ENCODE measurements at places on chromosomes 16 and 17.

DNA sequence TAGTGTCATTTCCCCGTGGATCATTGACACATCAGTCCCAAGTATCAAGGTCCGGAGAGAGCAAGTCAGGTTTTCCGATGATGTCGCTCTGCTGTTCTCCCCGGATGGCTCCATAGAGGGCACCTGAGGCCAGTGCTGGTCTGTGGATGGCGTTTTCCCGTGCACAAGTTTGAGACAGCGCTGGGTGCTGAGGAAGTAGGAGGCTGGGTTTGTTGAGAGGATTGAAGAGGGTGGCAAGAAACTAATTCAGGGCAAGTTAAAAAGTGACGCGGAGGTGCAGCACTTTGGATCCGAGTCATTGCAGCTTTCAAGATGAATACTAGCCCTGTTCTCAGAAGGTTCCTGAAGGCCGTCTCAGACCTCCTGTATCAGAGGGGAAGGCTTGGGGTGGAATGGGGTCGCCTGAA lies 7.7 kb downstream of the NUBP1 start:
- no peak for DNase-seq

DNA sequence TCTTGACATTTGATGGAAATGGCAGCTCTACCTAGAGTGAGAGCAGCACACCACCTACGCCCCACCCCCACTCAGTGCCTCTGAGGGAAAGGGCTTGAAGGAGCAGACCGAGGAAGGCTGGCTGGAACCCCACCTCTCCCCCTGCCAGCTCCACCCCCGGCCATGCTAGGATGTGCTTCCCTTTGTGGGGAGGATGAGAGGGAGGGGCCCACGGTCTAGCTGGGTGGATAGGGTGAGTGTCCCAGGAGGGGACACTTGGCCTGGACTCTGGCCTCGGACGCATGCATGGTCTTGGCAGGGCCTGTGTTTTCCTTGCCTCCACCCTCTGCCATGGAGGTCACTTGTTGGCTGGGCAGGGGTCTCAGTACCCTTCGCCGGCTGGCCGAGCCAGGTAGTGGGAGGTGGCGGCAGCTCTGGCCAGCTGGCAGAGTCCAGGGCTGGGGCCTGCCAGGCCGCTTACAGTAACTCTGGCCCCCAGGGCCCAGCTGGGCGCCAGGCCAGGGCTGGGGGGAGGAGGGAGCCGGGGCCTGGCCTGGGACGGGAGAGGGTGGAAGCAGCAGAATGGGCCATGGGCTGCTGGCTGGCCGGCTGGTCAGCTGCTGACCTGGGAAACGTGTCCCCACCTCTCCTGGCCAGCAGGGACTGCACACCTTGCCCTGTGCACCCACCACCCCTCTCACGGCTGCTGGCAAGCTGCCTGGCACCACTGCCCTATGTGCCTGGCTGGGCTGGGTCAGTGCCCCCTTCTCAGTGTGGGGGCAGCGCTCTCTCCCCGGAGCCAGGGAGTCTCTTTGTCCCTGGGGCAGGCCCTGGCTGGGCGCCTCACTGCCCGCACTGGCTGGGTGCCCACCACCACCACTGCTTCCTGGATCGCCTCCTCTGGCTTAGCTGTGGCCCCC lies 23.0 kb downstream of the RARA start:
- no peak for DNase-seq

DNA sequence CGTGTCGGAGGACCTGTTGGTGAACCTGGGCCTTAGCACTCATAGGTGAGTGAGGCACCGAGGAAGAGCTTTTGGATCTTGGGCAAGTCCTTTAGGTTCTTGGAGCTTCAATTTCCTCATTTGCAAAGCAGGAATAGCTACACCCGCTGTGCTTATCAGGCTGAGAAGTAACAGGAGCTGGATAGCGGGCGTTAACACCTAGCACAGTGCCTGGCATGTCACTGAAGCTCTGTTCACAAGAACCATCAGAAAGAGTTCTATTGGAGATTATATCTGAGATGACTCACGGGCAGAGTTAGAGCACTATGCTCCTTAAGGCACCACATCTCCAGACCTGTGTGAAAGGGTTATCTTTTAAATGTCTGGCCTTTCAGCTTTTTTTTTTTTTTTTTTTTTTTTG lies 12.8 kb downstream of the MEOX1 start:
- DNase-seq = no peak

GRCh38 chr16:86229866-86230656 lies 280.3 kb upstream of the FOXF1 start:
- no peak for DNase-seq

DNA sequence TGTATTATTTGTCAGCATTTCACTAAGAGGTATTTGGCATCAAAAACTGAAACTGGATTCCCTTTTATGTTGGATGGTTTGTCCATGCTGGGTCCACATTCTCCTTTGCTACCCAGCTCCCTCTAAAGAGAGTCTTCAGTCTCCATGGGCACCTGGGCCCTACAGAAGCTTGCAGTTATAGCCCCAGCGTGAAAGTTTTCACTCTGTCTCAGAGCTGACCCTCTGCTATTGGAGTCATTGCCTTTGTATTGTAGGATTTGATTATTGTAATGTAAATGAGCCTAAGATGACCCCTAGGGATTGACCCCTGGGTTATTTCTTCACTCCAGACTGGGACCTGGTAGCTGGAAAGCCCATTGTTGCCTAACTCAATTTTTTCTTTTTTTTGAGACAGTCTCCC lies 1026.5 kb upstream of the EEF2KMT start:
- DNase-seq = no peak
